Cortex of kidney (tissue), 1 donor: ENCODE measurements at places on chromosomes 12 and 14.

- no peak for DNase-seq
These were observed 55.4 kb upstream of the DDX11 start for GRCh38 chr12:31018106-31018789.

- no peak for DNase-seq
These were observed 137.6 kb upstream of the PPFIA2 start for GRCh38 chr12:81896771-81897170.

- DNase-seq, result no peak
These were observed 338.6 kb downstream of the CEP128 start for GRCh38 chr14:80602946-80603345.

DNA sequence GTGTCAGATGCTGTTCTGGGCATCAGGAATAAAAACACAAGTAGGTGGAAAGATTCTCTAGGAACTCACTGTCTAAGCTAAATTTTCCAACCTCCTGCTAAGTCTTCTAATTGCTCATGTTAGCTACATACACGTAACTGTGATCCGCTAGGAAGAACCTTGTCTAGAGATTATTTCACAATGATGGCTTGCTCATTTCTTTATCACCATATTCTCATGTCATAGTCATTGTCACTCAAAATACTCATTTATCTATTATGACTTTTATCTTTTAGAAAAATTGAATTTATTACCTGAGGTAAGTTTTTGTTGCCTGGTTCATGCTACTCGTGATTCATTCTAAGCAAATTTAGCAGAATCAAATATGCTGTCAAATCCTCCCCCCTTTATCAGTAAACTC, 1402.4 kb upstream of the FLRT2 start:
- no peak for DNase-seq

- DNase-seq, result no peak
These were observed 10.9 kb upstream of the TC2N start for GRCh38 chr14:91878274-91878673.

DNA sequence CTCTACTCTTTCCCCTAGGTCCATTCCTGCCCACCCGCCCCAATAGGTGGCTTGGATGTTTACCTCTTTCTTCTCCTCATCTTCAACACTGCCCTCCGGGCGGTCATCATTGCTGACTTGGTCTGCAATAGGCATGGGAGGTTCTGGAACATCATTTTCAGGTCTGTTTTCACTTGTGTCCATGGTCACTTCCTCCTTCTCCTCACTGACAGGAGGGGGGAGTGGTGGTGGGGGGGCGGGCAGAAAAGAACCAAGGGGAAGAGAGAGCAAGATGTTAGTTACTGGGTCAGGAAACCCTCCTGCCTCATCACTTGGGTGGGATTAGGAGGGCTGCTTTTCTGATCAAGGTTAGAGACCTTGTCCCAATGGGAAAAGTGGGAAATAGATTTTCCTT, 12.1 kb upstream of the CDH24 start:
- no peak for DNase-seq

- no peak for DNase-seq
These were observed 682 bp upstream of the TRIP11 start for GRCh38 chr14:92040431-92041051.

- DNase-seq, result no peak
These were observed 20.4 kb downstream of the BATF start for GRCh38 chr14:75542588-75543091.

- no peak for DNase-seq
These were observed 2.2 kb upstream of the CMKLR1 start for GRCh38 chr12:108341356-108341755.

DNA sequence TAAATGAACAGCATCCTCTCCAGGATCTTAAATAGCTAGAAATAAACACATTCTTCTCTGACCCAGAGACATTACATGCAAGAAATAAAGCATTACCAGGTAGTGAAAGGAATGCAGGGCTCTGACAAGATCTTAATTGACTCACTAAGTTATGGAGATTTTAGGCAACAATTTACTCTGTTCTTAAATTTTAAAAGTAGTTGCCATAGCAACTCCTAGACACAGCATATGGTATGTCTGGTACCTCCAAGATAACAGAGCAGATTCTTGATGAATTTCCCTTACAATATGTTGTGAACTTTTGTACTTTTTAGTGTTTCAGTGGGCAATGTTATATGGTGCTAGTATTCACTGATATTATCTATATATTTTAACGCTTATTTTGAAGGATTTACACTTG, 76.7 kb upstream of the G2E3 start:
- DNase-seq, result no peak

DNA sequence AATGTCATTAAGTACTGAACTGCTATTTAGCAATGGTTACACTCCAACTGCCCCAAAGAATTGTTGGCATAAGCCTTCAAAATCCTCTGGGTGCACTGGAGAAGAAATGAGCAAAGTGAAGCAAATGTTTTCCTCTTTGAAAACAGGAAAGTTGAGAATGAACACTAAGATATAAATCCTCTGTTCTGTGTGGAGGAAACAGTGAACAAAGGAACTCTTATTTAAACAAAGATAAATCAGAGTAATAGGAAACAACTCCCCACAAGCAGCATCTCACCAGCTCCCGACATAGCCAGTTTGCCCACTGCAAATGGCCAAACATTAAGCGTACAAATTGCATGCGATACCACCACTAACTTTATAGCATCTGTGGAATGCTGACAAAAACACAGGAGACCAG, 54.0 kb downstream of the BCAT1 start:
- DNase-seq, result no peak

DNA sequence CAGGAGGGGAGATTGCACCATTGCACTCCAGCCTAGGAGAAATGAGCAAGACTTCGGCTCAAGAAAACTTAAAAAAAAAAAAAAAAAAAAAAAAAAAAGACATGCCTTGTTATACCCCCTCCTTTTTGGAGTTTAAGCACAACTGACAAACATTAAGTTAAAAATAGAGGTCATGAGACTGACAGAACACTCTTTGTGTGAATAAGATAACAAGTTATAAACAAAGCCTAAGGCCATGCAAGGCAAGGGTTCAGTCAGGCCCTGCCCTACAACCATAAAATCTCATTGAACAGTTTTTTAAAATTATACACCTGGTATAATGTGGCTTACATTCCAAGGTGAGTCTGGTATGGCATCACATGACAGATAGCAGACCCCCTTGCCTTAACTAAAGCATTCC, 39.3 kb downstream of the TSPAN19 start:
- DNase-seq, result no peak

GRCh38 chr14:73472185-73473114, 14.1 kb upstream of the NUMB start:
- no peak for DNase-seq

DNA sequence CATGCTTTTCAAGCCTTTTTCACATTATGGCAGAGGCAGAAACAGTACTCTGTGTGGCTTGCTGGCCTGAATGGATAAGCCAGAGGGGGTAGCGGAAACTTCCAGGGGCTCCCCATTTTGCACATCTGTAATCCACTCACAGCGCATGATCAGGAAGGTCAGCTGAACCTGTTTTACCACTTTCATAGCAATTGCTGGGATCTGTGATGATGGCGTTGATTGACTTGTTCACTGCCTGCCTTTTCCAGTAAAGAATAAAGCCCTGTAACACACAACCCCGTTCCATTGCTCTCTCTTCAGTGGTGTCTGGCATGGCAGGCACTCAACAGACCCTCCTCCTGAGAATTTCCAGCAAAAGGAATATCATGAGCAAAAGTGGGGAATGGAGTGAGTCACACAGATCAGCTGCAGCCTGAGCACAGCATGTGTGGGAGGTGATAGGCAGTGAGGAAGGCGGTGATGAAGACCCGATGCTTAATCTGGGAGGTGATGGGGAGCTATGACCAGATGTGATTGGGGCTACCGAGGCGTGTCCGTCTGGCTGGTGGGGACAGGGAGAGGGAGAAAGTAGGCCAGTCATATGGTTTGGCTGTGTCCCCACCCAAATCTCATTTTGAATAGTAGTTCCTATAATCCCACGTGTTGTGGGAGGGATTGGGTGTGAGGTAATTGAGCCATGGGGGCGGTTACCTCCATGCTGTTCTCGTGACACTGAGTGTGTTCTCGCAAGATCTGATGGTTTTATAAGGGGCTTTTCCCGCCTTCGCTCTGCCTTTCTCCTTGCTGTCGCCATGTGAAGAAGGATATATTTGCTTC, 44.7 kb upstream of the CHST11 start:
- no peak for DNase-seq

DNA sequence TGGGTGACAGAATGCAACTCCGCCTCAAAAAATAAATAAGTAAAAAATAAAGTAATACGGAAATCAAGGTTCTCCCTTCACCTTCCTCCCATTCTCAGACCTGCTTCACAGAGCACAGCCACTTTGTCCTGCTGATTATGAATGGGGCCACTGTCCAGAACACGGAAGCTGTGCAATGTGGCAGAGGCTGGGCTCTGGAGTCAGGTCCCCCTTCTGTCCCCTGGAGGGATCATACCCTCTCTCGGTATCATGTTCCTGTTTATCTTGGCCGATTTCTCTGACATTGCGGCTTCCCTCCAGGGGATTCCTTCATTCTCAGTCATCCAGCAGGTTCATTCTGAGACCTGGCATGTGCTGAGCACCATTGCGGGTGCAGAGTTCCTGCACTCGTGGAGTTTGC, 11.3 kb downstream of the PPP2R5C start:
- no peak for DNase-seq

GRCh38 chr12:109451400-109451799, 25.7 kb downstream of the KCTD10 start:
- DNase-seq, result no peak

DNA sequence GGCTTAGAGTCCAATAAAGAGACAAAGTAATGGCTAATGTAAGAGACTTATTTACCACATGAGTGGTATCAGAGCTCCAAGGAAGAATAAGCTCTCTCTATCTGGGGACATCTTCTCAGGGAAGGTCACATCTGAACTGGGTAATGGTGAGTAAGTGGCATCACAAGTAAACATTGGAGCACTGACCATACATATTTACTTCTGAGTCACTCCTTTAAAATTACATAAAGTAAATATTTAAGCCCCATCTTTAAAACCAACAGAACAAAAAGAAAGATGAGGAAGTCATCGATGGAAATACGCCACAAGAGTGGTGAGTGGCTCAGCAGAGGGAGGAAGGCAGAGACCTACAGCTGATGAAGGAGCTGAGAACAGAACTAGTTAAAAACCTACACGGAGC, 159.9 kb downstream of the DUSP6 start:
- DNase-seq, result no peak

GRCh38 chr12:91432089-91432488, 249.5 kb upstream of the DCN start:
- DNase-seq, result no peak

DNA sequence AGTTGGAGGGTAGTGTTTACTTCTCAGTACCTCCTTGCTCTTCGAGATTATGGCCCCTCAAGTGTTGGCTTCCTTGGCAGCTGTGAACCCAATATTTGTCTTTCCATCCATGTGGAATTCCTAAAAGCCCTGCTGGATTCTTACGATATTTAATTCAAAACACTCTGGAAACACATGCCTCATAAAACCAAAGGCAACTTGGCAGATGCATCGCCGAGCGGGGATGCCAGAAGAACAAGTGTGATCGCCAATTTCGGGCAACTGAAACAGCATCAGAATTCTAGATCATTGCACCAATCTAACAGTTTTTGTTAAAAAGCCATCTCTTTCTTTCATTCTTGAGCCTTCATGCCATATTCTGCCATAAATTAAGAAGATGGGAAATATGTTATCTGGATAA, 934.4 kb downstream of the AACS start:
- DNase-seq, result no peak

DNA sequence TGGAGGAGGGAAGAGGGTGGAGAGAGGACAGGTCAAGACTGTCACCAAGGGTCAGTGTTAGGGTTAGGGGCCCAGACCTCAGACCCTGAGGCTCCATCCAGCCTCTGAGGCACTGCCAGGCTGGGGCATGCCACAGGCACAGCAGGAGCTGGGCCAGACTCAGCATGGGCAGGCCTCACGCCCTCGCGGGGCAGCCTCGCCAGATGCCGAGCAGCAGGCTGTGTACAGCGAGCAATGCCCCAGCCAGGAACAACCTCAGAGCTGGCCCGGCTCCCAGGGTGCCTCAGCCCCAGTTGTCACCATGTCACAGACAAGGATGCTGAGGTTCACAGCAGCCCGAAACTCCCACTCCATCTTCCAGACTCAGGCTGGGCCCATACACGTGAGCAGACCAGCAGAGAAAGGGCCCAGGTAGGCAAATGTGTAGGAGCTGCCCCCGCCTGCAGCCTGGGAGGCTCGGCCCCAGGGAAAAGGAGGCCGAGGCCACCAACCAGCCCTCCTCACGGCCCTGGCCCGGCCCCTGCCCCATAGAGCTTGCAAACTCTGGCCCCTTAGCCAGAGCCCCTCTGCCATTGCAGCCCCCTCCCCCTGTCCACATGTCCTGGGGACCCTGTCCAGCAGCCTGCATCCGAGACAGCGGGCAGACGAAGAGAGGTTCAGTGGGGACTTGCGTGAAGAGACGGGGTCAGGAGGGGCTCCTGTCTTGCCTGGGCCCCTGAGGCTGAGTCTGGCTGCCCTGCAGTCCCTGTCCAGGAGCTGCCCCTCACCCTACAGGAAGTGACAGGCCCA, 7.5 kb downstream of the C14orf180 start:
- DNase-seq, result no peak

DNA sequence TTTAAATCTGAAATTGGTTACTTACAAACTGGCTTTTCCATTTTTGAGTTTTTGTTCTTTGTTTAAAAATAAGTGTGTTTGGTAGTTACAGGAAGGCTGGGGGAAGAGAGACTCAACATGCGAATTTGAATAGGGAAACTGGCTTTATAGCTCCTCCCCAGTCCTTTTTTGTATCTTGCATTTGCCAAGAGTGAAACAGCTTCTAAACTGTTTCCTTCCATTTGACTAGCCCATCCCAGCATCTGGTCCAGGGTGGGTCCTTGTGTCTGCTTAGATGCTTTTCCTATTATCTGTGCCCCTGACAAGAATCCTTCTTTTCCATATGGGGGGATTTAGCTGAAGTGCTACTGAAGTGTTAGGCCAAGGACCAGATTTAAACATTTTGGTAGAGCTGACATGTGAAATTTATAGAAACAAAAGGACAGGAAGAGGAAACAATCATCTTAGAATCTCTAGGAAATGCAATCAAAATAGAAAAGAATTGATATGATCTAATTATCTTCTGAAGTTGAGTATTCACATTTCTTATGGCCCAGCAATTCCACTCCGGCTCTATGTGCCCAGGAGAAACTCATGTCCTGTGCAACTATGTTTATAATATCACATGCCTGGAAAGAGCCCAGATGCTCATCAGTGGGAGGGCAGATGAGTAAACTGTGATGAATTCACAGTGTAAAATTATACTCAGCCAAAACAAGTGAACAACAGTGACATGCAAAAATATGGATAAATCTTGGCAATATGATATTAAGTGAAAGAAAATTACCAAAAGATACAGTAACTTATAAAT, 7.4 kb downstream of the SMOC1 start:
- DNase-seq, result no peak

GRCh38 chr12:5739917-5740316, 205.1 kb downstream of the ANO2 start:
- DNase-seq, result no peak

DNA sequence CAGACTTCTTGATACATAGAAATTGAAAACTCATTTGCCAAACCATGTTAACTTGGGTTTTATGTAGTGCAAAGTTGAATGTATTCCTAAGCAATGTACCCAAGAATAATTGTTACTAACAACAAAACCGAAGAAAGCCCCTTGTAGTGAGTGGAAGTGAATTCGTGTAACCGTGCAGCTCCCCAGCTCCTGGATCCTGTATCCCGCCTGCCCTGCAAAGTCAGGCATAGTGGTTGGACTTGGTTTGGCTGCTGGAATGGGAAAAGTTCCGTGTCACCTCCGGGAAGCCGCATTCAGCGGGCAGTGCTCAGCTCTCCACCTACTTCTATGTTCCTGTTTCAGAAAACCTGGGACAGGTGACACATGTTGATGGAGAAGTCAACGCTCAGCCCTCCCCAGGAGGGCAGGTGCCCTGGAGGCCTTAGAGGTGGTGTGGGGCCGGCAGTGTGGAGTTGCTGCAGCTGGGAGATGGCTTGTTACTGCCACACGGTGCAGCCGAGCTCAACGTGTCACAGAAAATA, 29.2 kb upstream of the C14orf180 start:
- DNase-seq, result no peak
